NCI-H69 (cell line): ENCODE measurements at places on chromosomes 11 and 22.

DNA sequence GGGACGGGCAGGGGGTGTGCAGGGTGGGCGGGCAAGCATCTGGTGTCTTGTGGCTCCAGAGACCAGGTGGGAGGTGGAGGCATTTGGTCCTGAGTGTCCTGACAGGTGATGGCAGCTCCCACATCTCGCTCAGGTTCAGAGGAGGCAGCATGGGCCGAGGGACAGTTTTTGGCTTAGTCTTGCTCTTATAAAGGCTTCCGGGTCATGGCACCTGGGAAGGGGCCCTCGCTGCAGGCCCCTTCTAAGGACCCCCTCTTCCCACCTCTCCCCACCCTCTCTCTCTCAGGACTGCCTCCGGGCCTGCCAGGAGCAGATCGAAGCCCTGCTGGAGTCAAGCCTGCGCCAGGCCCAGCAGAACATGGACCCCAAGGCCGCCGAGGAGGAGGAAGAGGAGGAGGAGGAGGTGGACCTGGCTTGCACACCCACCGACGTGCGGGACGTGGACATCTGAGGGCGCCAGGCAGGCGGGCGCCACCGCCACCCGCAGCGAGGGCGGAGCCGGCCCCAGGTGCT is 9.9 kb downstream of the CCND1 start:
- DNase-seq, result no peak

DNA sequence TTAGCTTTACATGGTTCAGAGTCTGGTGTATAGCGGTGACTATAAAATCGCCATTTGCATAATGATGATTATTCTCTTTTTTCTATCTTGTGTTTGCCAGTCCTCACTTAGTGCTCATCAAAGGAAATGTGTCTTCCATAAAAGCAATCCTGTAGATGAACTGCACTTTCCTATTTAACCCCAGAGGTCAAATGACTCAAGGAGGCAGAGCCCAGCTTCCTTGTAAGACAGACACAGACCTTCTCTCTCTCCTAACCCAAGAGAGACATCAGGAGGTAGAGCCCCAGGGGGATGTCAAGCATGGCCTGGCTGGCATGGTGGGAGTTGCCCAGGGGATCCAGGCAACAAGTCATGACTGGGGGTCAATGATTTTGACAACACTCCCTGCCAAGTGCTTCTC is 46.9 kb upstream of the CRTAM start:
- DNase-seq, result no peak

DNA sequence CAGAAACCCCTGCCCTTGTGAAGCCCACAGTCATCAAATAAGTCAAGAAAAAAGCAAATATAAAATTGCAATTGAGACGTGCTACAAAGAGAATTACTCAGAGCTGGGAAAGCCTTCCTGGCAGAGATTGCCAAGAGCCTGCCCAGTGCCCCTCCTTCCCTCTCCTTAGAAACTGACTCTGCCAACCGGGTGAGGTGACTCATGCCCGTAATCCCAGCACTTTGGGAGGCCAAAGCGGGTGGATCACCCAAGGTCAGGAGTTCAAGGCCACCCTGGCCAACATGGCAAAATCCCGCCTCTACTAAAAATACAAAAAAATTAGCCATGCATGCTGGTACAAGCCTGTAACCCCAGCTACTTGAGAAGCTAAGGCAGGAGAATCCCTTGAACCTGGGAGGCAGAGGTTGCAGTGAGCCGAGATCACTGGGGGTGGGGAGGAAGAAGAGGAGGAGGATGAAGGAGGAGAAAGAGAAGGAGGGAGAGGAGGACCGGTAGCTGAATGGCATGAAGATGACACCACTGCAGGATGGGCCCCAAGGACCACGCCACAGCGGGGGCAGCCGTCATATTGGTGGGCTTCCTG is 76.1 kb upstream of the RTL6 start:
- DNase-seq, result peak; percentile 30

GRCh38 chr11:68061508-68061907 is 22.7 kb downstream of the TCIRG1 start:
- DNase-seq, result no peak

DNA sequence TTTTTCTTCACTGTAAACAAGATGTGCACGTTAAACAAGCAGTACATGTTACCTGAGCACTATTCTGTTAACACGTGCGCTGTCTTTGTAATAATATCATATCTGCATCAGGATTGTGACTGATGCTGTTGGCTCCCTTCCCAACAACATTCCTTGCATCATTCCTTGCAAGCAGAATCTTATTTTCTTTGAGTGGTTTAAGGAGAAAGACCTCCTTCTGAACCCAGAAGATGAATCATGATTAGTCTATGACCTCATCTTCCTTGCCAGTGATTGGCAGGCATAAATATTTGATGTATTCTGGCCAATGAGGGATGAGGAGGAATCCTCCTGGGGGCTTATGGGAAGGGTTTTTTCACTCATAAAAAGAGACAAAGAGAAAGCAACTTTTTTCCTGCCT is 46.2 kb downstream of the C11orf71 start:
- DNase-seq, result no peak

DNA sequence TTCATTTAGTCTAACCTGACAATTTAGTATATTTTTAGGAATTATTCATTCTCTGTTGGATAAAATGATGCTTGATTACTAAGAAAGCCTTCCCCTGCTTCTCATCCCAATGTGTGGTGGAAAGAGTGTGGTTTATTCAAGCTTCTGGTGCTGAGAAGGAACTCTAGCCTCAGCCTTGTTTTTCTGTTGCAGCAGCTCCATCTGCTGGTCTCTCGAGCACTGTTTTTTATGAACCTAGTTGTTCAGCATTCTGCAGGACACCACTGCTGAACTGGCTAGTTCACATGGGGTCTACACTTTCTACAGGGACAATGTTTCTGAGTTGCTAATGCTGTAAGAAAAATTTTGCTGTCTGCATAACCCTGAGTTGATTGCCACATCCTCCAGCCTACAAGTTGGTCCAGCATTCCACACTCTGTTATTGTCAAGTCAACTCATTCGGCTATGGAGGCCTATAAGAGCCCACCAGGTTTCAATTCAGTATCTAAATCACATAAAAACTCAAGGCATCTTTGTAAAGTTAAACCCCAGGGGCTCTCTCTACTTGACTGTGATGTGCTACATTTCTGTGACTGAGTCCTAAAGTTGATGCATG is 14.3 kb downstream of the OR2AG2 start:
- peak; percentile 45 for DNase-seq

DNA sequence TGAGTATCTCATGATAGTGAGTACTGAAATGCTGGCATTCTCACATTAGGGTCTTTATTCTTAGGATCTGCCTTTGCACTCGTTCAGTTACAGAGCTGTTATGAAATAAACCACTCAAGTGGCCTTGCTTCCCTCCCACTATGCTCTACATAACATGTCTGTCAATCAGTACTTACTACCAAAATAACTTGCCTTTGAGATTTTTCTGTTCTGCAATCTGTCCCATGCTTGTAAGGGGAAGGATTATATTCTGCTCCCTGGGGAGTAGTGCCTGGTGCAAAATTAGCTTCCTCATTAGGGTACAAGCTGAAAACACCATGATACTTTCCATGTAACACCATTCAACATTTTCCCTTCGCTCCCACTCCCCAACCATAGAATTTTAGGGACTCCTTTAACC is 1.9 kb upstream of the GRAP2 start:
- no peak for DNase-seq

DNA sequence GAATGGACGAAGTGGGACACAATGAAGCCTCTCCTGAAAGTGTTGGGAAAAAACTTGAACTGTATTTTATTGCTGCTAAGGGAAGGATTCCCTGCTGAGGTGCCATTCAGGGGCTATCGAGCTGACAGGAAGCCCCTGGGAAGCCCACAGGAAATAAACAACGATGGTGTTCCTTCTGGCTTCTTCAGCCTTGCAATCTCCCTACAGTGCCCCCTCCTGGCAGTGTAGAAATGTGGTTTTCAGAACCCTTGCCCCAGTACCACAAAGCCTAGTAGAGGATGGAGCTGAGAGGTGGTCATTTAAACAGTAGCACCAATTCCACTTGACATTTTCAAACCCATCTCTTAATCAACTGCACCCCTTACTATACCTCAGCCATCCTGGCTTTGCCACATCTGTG is 676.7 kb upstream of the ARHGAP42 start:
- peak; percentile 12 for DNase-seq

- peak; percentile 86 for DNase-seq
Observed at GRCh38 chr11:118156531-118157185, 4.0 kb upstream of the SCN4B start.

GRCh38 chr11:62108971-62109404 is 14.8 kb upstream of the INCENP start:
- no peak for DNase-seq

DNA sequence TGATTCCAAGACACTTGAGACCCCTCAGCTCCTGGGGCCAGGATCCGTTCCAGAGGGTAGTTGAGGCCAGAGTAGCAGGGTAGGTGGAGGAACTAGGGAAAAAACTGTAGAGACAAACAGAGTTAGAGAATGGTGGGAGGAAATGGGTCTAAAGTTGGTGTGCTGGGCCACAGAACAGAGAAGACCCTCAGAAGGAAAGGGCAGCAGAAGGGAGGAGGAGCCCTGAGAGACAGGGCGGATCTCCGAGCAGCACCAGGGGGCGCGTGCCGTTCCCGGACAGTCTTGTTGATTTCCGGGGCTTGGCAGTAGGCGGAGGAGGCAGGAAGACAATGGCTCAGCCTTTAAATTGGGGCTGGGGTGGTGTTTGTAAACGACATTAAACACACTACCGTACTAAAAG is 2.4 kb upstream of the CECR2 start:
- peak; percentile 81 for DNase-seq
